ENCODE measurements at places on chromosomes 6 and 20. TPM values are rescaled to one million over a fixed set of nuclear protein-coding genes. Genes with fewer than 3 reads are reported as not detected.

Gene POU5F1
- total RNA-seq, result not detected

Gene OPRM1
- total RNA-seq, result not detected

Gene CYP24A1
- total RNA-seq, result 0.07 TPM

Gene LY6G6C
- not detected for total RNA-seq

Gene CTCFL
- not detected for total RNA-seq

Gene HLA-F
- total RNA-seq, result 216 TPM

Gene MEI4
- total RNA-seq, result not detected

Gene PTCRA
- not detected for total RNA-seq

Gene PBOV1
- not detected for total RNA-seq

Gene PRL
- total RNA-seq, result not detected

Gene PNLDC1
- total RNA-seq, result 0.11 TPM

DNA sequence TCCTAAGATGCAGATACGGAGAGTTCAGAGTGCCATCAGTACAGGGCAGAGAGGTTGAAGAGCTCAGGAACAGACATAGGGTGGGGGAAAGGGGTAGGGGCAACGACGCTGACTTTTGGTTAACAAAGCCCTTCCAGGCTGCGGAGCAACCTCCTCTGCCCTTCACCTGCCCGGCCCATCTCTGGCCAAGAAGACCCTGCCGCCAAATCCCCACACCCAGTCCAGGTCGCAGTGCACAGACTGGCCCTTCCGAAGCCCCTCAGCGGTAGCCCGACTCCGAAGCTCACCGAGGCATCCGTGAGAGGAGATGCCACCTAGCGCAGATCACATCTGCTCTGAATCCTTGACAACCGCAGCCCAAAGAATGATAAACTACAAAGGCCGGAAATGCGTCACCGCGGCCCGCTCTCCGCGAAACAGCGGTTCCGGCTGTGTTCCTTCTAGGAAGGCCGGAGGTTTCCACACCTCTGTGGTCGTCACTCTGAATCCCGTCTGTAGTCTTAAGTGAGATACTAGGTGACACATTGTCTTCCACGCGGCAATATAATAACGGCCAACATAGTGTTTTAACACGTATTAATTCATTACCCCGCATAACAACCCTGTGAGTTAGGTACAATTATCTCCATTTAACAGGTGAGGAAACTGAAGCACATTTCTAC lies at the start of gene ZSCAN23:
Gene ZSCAN23, minus strand, starts transcription at position 380 of the 662 bp plus-strand sequence. CDS start 7,225 bp downstream, outside the sequence.
- peak; percentile 91 for DNase-seq

GRCh38 chr6:41247882-41248705 lies 19.9 kb downstream of the TREML4 start:
- DNase-seq, result no peak

- DNase-seq, result peak; percentile 68
These were observed 995 bp upstream of the GSTA4 start for GRCh38 chr6:52995913-52996645.

DNA sequence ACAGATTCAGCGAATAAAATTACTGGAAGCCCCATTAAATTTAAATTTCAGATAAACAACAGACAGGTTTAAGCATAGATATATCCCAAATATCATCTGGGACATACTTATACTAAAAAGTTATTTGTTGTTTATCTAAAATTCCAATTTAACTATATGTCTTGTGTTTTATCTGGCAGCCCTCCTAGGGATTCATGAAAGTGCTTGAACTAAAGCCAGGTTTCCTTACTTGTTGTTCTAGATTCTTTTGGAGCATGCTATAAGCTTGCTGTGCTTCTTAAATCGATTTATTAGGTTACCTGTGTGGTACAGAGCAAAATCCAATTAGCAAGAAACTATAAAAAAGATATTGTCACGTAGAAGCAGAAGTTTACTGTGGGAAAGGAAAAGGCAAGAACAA lies 202.5 kb upstream of the GMDS start:
- no peak for DNase-seq

DNA sequence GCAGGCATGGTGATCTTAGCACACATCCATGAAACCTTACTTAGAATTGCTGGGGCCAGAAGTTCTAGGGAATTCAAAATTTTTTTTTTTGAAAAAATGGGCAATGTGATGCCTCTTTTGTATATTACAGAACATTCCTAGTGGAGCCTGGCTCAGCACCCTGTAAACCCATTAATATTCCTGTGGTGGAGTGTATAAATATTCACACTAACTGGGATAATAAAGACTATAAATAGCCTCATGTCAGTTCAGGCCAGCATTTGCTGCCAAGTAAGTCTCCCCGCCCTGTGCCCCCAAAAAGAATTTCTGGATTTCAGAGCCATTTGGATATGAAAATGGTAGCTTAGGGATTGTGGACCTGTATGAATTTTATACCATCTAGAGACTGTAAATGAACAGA lies 14.8 kb downstream of the BANF2 start:
- DNase-seq, result no peak

GRCh38 chr6:169188051-169188470 lies 65.6 kb downstream of the THBS2 start:
- peak; percentile 15 for DNase-seq

DNA sequence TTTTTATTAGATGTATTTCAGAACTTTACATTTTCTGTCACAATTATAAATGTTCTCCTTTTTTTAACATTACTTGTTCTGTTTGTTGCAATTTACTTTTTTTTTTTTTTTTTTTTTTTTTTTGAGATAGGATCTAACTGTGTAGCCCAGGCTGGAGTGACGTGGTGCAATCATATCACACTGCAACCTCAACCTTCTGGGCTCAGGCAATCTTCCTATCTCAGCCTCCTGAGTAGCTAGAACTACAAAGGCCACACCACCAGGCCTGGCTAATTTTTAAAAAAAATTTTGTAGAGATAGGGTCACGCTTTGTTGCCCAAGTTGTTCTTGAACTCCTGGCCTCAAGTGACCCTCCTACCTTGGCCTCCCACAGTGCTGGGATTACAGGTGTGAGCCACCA lies 15.1 kb upstream of the MBOAT1 start:
- no peak for DNase-seq

GRCh38 chr6:108746366-108746765 lies 101.9 kb upstream of the ARMC2 start:
- no peak for DNase-seq

- peak; percentile 22 for DNase-seq
These were observed 1.1 kb downstream of the SPTLC3 start for GRCh38 chr20:13009682-13010406.

DNA sequence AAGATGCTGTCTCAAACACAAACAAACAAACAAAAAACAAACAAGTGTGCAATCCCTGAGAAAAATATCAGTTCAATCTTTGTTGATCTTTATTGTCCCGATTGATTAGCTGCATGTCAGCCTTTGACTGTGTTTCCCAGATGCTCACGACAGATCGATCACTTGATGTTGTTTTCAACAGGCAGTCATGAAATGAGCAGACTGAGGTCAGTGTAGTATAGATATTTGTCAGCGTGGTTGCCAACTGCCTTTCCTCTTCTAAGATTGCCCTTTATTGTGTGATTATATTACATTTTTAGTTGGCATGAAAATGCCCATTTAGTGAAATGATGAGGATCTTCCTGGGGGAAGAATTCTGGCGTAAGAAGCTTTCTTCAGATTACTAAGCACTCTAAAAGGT lies 25.6 kb downstream of the UTRN start:
- DNase-seq, result peak; percentile 58

DNA sequence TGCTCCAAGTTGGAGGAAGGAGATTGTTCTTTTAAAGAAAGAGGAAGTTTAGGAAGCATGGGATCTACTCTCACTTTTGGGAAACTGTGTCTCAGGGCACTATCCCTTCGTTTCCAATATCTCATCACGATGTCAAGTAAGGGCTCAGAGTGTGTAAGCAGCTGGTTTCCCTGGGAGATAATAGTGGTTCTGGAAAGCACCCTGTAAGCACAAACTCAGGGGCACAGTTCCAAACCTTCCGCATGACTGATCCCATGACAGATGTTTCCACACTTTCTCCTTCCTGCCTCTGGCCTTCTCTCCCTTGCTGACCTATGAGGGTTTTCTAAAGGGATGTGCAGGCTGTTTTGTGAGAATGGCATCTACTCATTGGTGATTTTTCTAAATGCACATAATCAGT lies 33.9 kb downstream of the ADTRP start:
- no peak for DNase-seq

GRCh38 chr6:142902636-142903053 lies 42.3 kb downstream of the HIVEP2 start:
- DNase-seq, result peak; percentile 84

GRCh38 chr6:122695188-122695587 lies 84.3 kb upstream of the FABP7 start:
- DNase-seq, result no peak

DNA sequence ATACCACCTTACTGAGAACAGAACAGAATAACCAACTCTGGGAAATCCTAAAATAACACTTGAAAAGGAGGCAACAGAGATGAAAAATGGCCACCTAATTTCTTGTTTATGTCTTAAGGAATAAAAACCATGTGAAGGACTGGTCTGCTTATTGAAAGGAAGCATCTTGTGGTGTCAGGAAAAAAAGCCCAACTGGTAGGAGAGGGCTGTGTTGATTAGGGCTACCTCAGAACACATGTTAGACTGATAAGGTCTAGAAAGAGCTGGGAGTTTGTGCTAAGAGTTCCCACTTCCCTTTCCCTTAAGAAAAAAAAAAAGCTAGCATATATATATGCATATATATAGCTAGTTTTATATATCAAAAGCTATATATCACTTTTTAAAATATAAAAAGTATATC lies 425.3 kb upstream of the BTBD3 start:
- DNase-seq, result no peak

- peak; percentile 58 for DNase-seq
These were observed 18.7 kb downstream of the ADRM1 start for GRCh38 chr20:62321521-62321948.

DNA sequence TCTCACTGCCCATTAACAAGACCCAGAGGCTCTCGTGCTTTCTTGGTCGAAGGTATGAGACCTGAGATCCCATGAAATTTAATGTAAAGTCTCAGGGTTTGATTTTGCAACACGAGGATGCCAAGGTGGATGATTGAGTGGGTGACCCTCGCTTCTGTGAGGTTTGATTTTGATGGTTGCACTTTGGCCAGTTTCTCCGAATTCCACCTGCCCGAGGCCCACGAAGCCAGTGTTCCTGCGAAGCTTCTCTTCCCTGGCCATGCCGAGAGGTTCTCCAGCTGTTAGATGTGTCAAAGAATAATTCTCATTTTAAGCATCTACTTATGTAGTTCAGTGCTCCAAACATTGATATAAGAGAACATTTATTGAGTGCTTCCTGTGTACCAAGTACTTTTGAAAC lies at the start of gene KIF25:
Gene KIF25, plus strand, starts transcription at position 30 of the 400 bp plus-strand sequence. CDS start 31,915 bp downstream, outside the sequence.
- DNase-seq, result no peak

- DNase-seq, result no peak
These were observed 373.2 kb upstream of the CNR1 start for GRCh38 chr6:88539295-88539764.

DNA sequence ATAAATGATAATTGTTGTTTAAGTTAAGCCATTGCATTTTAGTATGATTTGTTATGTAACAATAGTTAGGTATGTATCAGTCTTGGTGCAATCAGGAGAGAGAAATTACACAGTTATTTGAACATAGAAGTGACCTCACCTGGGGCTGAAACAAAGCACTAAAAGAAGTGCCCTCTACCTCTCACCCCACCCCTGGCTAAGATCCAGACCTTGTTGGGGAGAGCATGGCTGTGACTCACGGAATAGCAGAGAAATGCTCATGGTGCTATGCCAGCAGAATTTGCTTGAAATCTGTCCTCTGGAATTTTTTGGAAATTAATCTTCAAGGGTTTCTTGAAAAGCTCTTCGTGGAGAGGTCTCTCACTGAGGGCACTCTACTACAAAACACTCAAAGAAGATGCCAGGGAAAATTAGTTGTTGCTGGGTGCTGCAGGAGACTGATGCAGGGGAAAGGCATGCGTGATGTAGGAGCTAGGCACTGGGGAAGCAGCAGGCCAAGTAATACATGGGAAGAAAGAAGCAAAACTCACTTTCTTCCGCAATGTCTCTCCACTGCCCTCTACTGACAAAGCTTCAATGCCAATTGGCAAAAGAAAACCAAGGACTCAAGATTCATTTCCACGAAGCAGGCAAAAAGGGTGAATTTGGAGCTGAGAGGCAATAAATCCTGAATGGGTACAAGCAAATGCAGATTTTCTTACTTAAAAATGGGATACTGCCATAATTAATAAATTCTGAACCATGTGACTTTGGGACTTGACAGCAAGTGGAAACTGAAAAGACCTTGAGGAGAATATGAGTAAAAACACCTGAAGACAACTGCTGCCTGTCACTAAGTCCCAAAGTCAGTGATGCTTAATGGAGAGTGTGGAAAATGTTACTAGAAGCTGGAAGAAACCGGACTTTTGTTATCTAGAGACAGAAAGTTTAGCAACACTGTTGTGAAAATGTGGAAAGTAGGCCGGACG lies 136.3 kb upstream of the ZNF184 start:
- no peak for DNase-seq

DNA sequence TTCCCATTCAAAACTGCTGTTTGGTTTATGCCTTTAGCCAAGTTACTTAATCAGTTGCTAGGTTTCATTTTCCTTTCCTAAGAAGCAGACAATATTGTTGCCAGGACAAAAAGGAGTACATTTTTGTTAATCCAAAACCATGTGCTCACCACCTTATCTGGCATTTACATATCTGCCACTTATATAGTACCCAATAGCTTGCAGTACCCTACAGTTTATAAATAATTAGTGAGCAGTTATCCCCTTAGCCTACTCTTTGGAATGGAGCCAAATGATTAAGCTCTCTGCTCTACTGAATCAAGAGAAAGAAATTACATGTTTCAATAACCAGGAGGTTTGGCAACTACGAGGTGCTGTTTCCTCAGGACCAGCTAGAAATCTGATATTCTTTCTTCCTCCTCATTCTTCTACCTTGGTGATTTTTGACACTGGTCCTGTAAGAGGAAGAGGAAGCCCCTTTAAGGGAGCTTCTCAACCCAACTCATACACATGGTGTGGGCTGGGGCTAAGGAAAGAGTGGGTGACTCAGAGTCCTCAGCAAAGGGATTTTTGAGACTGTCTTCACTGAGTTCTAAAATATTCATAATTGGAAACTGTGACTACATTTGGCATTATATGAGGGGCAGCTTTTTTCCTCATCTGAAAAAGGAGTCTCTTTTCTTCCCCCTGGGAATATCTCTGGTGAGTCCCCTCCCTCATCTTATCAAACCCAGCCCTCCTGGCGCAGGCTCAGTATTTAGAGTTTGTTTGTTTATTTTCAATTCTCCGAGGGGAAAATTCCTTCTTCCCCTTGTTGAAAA lies 1.5 kb downstream of the ZNFX1 start:
- peak; percentile 73 for DNase-seq

GRCh38 chr6:79082304-79082703 lies 4.2 kb upstream of the PHIP start:
- no peak for DNase-seq

DNA sequence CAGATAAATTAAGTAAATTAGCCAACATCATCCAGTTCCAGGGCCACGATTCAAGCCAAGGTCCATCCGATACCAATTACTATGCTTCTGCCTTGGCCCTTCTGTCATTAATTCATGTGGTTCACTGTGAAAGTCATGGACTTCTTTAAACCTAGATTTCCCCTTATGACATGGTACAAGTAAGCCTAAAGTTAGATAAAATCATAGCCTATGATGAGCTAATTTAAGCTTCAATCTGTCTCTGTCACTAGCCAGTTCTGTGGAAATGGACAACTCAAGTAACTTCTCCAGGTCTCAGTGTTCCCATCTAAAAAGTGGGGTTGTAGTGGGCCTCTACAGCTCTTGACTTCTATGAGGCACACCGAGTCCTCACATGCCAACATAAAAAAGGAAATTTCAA lies 225.5 kb upstream of the MARCKS start:
- DNase-seq, result no peak

All from activated CD4-positive, alpha-beta T cell treated with anti-CD3 and anti-CD28 coated beads for 36 hours (primary cell).